CD8-positive, alpha-beta memory T cell (primary cell): ENCODE measurements at places on chromosomes 7 and 10. TPM values are rescaled to one million over a fixed set of nuclear protein-coding genes. Genes with fewer than 3 reads are reported as not detected.

GRCh38 chr10:22666287-22667092 lies 47.9 kb downstream of the PIP4K2A start:
- H3K36me3 ChIP-seq, result no peaks in the 10 kb centered on the region
- H3K27me3 ChIP-seq, result no peaks in the 10 kb centered on the region
- peak overlapping the region; percentile 49 for H3K4me3 ChIP-seq
- peaks cover 93% of the 10 kb centered on the region for H3K4me1 ChIP-seq

- no peak overlapping the region for H3K4me3 ChIP-seq
- no peaks in the 10 kb centered on the region for H3K4me1 ChIP-seq
- no peak overlapping the region for H3K27ac ChIP-seq
- no peaks in the 10 kb centered on the region for H3K27me3 ChIP-seq
- DNase-seq, result no peak
Measured at GRCh38 chr7:80823057-80823456, 95.8 kb downstream of the SEMA3C start.

DNA sequence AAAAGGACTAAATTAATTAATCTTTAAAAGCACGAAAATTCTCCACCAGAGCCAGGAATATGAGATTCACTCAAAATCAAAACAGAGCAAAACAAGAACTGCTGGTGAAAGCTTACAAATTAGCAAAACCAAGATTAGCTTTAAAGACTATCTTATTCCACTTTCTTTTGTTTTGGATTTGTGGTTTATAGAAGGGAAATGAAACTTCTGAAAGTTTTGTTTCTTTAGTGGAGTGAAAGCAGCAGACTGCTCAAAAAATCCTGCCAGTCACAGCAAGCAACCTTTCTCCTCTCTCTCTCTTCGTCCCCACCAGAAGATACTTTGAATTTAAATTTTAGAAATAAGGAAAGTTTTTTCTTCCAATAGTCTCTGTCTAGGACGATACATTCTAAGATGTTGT lies 7.8 kb downstream of the ACTA2 start:
- no peak overlapping the region for H3K4me3 ChIP-seq
- no peaks in the 10 kb centered on the region for H3K4me1 ChIP-seq
- H3K27ac ChIP-seq, result no peak overlapping the region
- H3K36me3 ChIP-seq, result no peaks in the 10 kb centered on the region
- no peak for DNase-seq

GRCh38 chr7:157874870-157875229 lies 538.0 kb downstream of the DNAJB6 start:
- H3K4me1 ChIP-seq, result peaks cover 38% of the 10 kb centered on the region
- no peaks in the 10 kb centered on the region for H3K36me3 ChIP-seq
- no peaks in the 10 kb centered on the region for H3K27me3 ChIP-seq
- H3K27ac ChIP-seq, result no peak overlapping the region

- no peaks in the 10 kb centered on the region for H3K4me1 ChIP-seq
- no peaks in the 10 kb centered on the region for H3K36me3 ChIP-seq
- no peak for DNase-seq
- no peak overlapping the region for H3K4me3 ChIP-seq
- H3K27ac ChIP-seq, result no peak overlapping the region
- no peaks in the 10 kb centered on the region for H3K27me3 ChIP-seq
Measured at GRCh38 chr10:12466704-12467305, 117.5 kb downstream of the CAMK1D start.

DNA sequence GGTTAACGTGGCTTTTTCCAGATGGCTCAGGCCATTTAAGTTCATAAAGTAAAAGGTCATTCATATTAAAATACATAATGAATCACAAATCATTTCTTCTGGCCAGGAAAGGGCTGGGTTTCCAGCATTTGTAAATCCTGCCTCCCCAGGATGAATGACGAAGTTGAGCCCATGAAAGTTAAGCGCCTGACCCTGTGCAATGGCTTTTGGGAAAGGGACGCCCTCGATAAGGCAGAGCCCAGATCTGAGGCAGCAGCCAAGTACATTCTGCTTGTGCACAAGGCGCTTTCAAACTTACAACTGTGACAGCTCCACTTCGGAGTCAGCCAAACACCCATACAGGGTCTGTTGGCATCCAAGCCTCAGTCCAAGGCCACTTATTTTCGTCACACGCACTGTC lies 2.8 kb downstream of the GIMAP6 start:
- peaks cover 38% of the 10 kb centered on the region for H3K36me3 ChIP-seq
- no peaks in the 10 kb centered on the region for H3K27me3 ChIP-seq
- H3K4me3 ChIP-seq, result peak overlapping the region; percentile 23
- DNase-seq, result no peak
- peaks cover 73% of the 10 kb centered on the region for H3K4me1 ChIP-seq

DNA sequence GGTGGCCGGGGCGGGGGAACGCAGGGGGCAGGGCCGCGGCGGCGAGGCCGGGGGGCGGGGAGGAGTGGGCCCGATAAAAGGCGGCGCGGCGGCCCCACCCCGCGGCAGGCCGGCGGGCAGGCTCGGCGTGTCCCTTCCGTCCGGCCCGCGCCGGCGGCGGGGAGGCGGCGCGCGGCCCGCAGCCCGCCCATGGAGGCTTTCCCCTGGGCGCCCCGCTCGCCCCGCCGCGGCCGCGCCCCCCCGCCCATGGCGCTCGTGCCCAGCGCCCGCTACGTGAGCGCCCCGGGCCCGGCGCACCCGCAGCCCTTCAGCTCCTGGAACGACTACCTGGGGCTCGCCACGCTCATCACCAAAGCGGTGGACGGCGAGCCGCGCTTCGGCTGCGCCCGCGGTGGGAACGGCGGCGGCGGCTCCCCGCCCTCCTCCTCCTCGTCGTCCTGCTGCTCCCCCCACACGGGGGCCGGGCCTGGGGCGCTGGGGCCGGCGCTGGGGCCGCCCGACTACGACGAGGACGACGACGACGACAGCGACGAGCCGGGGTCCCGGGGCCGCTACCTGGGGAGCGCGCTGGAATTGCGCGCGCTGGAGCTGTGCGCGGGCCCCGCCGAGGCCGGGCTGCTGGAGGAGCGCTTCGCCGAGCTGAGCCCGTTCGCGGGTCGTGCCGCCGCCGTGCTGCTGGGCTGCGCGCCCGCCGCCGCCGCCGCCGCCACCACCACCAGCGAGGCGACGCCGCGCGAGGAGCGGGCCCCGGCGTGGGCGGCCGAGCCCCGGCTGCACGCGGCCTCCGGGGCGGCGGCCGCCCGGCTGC lies at the start of gene NANOS1:
NANOS1 (plus strand) TSS at position 102 of the 808 bp plus-strand sequence; CDS start at position 190, 88 bp downstream.
- H3K4me1 ChIP-seq, result peaks cover 11% of the 10 kb centered on the region
- H3K36me3 ChIP-seq, result peaks cover 8% of the 10 kb centered on the region
- no peak within 1 kb of the TSS for H3K27ac ChIP-seq

DNA sequence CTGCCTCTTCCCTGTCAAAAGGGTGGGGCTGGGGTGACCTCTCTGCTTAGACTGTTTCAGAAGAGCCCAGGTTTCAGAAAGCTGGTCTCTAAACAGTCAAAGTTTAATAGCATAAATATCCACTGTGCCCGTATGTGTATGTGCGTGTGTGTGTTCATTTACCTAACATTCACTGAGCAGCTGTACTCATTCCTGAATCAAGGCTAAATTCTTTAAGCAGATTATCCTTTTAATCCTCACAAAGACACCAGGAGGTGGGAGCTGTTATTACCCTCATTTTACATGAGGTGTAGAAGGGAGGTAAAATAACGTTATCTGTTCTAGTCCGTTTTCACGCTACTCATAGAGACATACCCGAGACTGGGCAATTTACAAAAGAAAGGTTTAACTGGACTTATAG lies 72.2 kb downstream of the RSU1 start:
- H3K36me3 ChIP-seq, result no peaks in the 10 kb centered on the region
- no peak overlapping the region for H3K27ac ChIP-seq
- no peak for DNase-seq
- H3K4me1 ChIP-seq, result no peaks in the 10 kb centered on the region
- H3K4me3 ChIP-seq, result no peak overlapping the region

DNA sequence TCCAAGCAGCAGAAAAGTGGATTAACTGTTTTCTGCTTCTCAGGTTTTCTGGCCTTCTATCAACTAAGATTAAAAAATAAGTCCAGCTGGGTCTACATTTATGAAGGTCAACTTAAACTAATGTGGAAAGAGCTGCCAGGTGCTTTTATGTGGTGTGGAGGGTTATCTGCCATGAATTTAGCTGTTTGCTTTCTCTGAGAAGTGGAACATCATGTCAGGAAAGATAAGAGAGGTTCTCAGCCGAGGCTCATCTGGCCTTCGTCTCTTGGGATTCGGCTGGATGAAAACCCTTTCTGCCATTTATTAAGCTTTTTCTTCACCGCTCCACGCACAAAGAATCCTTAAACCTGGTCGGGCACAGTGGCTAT lies 5.5 kb downstream of the PTPRN2 start:
- H3K36me3 ChIP-seq, result no peaks in the 10 kb centered on the region
- DNase-seq, result no peak
- no peak overlapping the region for H3K4me3 ChIP-seq
- no peak overlapping the region for H3K27ac ChIP-seq

- H3K4me3 ChIP-seq, result no peak overlapping the region
- H3K36me3 ChIP-seq, result no peaks in the 10 kb centered on the region
- no peaks in the 10 kb centered on the region for H3K4me1 ChIP-seq
- H3K27ac ChIP-seq, result no peak overlapping the region
- H3K27me3 ChIP-seq, result no peaks in the 10 kb centered on the region
Measured at GRCh38 chr10:13732465-13732881, 145.7 kb downstream of the PRPF18 start.

DNA sequence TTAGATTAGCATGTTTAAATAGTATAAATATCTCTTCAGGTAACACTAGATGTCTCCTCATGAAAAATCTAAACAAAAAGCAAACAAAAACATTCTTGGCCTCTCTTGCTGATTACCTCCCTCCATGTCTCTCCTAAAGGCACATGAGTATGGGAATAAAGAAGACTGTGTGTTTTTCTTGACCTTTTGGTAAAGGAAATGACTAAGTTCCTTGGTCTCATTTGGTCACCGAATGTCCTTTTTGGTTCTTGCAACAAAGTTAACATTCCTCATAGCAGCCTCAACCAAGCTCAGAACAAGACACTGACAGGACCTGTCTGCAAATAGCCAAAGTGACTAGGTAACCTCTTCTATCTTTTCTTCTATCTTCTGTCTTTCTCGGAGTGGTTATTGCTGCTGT lies 35.5 kb downstream of the POM121L12 start:
- no peak overlapping the region for H3K4me3 ChIP-seq
- no peak for DNase-seq

- H3K27me3 ChIP-seq, result no peaks in the 10 kb centered on the region
- DNase-seq, result no peak
- H3K27ac ChIP-seq, result no peak overlapping the region
- H3K36me3 ChIP-seq, result no peaks in the 10 kb centered on the region
- H3K4me1 ChIP-seq, result peaks cover 11% of the 10 kb centered on the region
Measured at GRCh38 chr7:2016021-2016631, 216.6 kb downstream of the MAD1L1 start.

GRCh38 chr10:130038611-130039109 lies 72.0 kb downstream of the C10orf143 start:
- no peaks in the 10 kb centered on the region for H3K4me1 ChIP-seq
- H3K4me3 ChIP-seq, result no peak overlapping the region
- no peak overlapping the region for H3K27ac ChIP-seq
- H3K27me3 ChIP-seq, result no peaks in the 10 kb centered on the region
- DNase-seq, result no peak
- H3K36me3 ChIP-seq, result no peaks in the 10 kb centered on the region

GRCh38 chr7:72038022-72038732 lies 374.0 kb downstream of the CALN1 start:
- H3K27me3 ChIP-seq, result no peaks in the 10 kb centered on the region
- H3K36me3 ChIP-seq, result no peaks in the 10 kb centered on the region
- no peak for DNase-seq
- H3K4me1 ChIP-seq, result no peaks in the 10 kb centered on the region
- H3K27ac ChIP-seq, result no peak overlapping the region

- H3K27me3 ChIP-seq, result no peaks in the 10 kb centered on the region
- H3K36me3 ChIP-seq, result no peaks in the 10 kb centered on the region
- H3K27ac ChIP-seq, result no peak overlapping the region
- no peaks in the 10 kb centered on the region for H3K4me1 ChIP-seq
Measured at GRCh38 chr10:58642283-58642682, 129.6 kb downstream of the BICC1 start.

- H3K27me3 ChIP-seq, result no peaks in the 10 kb centered on the region
- H3K36me3 ChIP-seq, result no peaks in the 10 kb centered on the region
- H3K4me1 ChIP-seq, result no peaks in the 10 kb centered on the region
- DNase-seq, result no peak
- no peak overlapping the region for H3K4me3 ChIP-seq
Measured at GRCh38 chr7:122803323-122803722, 82.9 kb downstream of the CADPS2 start.

DNA sequence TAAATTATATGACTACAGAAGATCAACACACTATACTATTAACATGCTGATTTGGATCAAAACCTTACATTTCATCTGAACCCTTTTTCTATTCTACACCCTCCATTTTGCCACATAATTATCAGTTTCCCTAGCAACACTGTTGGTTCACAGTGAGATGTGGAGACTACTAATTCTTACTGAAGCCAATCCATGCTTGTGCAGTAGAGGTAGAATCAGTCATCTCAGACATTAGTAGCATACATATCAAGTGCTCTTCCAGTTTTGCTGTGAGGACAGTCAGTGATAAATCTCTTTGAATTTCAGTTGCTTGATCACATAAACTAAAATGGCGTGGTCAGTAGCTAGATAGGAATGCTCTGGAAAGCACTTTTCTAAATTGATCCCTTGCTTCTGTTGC lies 70.3 kb downstream of the PON1 start:
- no peak overlapping the region for H3K27ac ChIP-seq
- H3K4me1 ChIP-seq, result no peaks in the 10 kb centered on the region
- H3K4me3 ChIP-seq, result no peak overlapping the region
- no peak for DNase-seq
- no peaks in the 10 kb centered on the region for H3K27me3 ChIP-seq
- no peaks in the 10 kb centered on the region for H3K36me3 ChIP-seq

- H3K36me3 ChIP-seq, result peaks cover 10% of the 10 kb centered on the region
- no peak for DNase-seq
- no peak overlapping the region for H3K4me3 ChIP-seq
- no peak overlapping the region for H3K27ac ChIP-seq
- H3K4me1 ChIP-seq, result no peaks in the 10 kb centered on the region
- no peaks in the 10 kb centered on the region for H3K27me3 ChIP-seq
Measured at GRCh38 chr10:31509989-31510388, 191.0 kb downstream of the ZEB1 start.

Gene NIPSNAP2
- 42.2 TPM for total RNA-seq

Gene RAPGEF5
- 0.50 TPM for total RNA-seq

Gene HERC4
- 41.0 TPM for total RNA-seq

Gene IFT22
- total RNA-seq, result 13.3 TPM

Gene KCNIP2
- total RNA-seq, result 0.96 TPM

Gene GNAI1
- total RNA-seq, result 0.39 TPM

Gene AGAP3
- total RNA-seq, result 39.9 TPM

Gene ZNF12
- 18.8 TPM for total RNA-seq
